ENCODE measurements at places on chromosomes 2 and 18. TPM values are rescaled to one million over a fixed set of nuclear protein-coding genes. Genes with fewer than 3 reads are reported as not detected.

The PARD3B gene
- 6.2 TPM for total RNA-seq

The CNTNAP5 gene
- total RNA-seq, result under 0.01 TPM

The TSPYL6 gene
- not detected for total RNA-seq

The SATB2 gene
- total RNA-seq, result 5.9 TPM

The COL6A3 gene
- 0.62 TPM for total RNA-seq
